ENCODE measurements at places on chromosomes 12 and 14.

DNA sequence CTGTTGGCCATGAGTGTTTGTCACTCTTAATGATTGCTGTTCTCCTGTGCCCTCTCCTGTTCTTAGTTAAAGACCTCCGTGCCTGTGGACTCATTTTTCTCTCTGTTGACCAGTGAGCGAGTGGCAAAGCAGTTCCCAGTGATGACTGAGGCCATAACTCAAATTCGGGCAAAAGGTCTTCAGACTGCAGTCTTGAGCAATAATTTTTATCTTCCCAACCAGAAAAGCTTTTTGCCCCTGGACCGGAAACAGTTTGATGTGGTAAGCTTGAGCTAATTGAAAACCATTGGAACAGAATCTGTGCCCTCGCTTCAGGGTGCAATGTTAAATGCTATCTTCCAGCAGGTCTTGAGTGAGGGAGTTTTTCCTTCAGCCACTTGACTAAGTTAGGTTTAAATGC is 19.8 kb downstream of the ACAD10 start:
- no peak for DNase-seq

GRCh38 chr14:56202256-56202655 is 84.0 kb downstream of the PELI2 start:
- no peak for DNase-seq

GRCh38 chr12:76303365-76303764 is 44.9 kb downstream of the BBS10 start:
- no peak for DNase-seq

GRCh38 chr12:51714666-51715065 is 123.6 kb downstream of the SCN8A start:
- DNase-seq, result no peak

GRCh38 chr14:43165651-43166050 is 1341.4 kb downstream of the FSCB start:
- DNase-seq, result no peak

GRCh38 chr14:101072070-101072469 is 168.5 kb upstream of the RTL1 start:
- no peak for DNase-seq

GRCh38 chr12:202081-202731 is 11.8 kb downstream of the SLC6A12 start:
- no peak for DNase-seq

DNA sequence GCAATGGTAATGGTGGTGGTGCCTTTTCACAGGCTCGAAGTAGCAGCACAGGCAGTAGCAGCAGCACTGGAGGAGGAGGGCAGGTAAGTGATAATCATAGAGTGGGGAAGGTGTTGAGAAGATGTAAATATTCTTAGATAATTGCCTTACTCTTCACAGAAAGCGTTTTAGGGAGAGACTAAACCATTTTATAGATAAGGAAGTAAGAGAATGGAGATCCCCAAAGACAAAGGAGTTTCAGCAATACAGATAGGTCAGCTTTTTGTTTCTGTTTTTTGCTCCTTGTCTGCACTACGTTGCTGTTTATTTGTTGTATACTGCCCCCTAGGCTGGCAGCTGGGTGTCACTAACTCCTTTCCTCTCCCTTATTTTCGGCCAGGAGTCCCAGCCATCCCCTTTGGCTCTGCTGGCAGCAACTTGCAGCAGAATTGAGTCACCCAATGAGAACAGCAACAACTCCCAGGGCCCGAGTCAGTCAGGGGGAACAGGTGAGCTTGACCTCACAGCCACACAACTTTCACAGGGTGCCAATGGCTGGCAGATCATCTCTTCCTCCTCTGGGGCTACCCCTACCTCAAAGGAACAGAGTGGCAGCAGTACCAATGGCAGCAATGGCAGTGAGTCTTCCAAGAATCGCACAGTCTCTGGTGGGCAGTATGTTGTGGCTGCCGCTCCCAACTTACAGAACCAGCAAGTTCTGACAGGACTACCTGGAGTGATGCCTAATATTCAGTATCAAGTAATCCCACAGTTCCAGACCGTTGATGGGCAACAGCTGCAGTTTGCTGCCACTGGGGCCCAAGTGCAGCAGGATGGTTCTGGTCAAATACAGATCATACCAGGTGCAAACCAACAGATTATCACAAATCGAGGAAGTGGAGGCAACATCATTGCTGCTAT is 2.0 kb downstream of the SP1 start:
- DNase-seq, result no peak

GRCh38 chr12:117350140-117350539 is 11.3 kb downstream of the NOS1 start:
- no peak for DNase-seq

GRCh38 chr12:115553622-115554021 is 723.9 kb downstream of the MED13L start:
- DNase-seq, result no peak

DNA sequence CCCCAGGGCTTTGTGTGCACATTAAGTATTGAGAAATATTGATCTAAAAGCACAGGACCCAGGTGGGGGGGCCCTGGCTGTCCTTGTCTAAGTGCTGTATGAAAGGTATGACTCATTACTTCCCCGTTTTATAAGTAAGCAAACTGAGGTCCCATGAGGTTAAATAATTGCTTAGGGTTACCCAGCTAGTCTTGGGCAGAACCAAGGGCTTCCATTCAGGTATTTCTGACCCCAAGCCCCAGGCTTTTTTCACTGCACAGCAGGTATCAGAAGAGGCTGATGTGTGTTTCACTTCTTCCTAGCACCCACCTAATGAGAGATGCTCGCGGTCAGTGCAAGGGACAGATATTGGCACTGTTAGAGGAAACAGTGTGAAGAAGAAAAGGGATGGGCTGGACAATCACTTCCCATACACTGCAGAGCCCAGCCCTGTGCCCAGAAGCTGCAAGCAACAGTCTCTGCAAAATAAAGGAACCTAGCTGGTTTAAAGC is 4.7 kb upstream of the TC2N start:
- no peak for DNase-seq

- no peak for DNase-seq
Observed at GRCh38 chr12:32891526-32891925, 5.1 kb downstream of the PKP2 start.

DNA sequence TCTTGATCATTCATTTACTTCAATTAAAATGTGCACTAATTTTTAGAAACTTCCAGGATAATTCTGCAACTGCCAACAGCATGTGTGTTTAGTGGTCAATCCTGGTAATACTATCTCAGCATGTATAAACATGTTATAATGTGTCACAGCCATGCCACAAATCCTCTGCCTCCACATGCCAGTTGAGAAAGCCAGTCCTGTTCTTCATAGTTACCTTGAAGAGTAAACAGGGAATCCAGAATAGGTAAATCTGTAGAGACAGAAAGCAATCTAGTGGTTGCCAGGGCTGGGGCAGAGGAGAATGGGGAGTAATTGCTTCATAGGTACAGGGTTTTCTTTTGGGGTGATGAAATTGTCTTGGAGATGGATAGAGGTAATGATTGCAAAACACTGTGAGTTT is 85.9 kb downstream of the ARMH4 start:
- DNase-seq, result no peak

DNA sequence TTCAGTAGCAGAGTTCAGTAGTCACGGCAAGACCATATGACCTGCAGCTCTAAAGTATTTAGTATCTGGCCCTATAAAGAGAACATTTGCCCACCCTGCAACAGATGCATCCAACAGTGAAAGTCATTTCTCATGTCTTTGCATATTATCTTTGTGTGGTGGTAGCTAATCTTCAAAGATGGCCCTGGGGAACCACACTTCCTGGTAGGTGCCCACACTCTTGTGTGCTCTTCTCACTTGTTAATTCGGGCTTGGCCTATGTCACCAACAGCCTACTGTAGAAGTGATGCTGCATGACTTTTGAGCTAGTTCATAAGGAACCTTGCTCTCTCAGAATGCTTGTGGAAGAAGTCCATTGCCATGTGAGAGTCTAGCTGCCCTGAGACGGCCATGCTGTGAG is 85.6 kb downstream of the MAP1LC3B2 start:
- DNase-seq, result no peak

- no peak for DNase-seq
Observed at GRCh38 chr14:100575266-100575995, 11.8 kb downstream of the BEGAIN start.

- no peak for DNase-seq
Observed at GRCh38 chr12:123519141-123520001, 14.1 kb downstream of the RILPL1 start.

DNA sequence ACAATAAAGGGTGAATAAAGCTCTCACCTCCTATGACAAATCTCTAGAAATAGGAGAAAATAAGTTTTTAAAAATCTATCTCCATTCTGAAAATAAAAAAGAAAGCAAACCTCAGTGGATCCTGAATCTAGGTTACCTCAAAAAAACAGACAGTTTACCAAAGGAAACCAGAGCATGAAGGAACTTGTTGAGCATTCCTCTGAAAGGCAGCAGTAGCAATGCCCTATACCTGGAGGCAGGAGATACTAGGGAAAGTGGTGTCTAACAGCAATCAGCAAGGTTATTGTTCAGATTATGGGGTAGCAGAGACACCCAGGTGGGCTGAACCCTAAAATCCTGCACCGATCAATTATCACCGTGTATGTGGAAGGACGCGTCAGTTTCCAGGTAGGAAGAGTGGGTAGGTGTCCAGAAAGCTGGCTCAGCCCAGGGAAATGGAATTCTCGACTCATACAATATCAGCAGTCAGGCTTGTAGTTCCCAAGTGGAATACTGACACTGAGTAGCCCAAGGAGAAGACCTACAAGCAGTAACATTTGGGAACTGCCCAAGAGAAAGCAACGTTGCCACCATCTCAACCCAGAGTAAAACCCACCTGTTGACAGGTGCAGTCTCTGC is 128.3 kb downstream of the ST8SIA1 start:
- DNase-seq, result no peak

- DNase-seq, result no peak
Observed at GRCh38 chr14:31659278-31659677, 98.1 kb downstream of the NUBPL start.

DNA sequence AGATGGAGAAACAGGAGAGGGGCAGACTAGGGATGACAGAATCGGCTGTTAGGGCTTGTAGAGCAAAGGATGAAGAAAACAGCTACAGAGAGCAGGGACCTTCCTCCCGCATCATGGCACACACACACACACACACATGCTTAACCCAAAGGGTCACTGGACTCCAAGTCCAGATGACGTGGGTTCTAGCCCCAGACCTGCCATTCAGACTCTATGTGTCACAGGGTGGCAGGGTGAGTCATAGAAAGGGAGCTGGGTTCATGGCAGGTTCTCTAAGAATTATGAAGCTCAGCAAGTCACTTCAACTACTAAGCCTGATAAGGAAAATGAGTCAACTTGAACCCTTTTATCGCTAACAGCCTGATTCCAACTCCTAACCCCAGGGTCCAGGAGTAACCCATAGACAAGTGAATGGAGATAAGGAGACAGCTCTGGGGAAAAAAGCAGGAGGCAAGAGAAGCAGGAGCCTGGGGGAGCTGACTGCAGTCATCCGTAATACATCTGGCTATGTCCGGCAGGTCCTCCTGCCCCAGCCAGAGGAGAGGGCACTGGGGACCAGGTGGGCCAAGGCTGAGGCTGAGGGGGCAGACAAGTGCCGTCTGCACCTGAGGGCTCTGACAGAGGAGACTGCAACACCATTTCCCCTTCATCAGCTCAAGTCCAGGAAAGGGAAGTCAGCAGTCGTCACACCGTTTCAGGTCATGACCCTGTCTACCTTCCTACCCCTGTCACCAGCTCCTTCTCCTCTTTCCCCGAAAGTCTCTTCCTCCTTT is 3.6 kb upstream of the TNFRSF1A start:
- DNase-seq, result no peak

GRCh38 chr12:57090924-57091637 is 2.2 kb downstream of the NAB2 start:
- no peak for DNase-seq

GRCh38 chr12:26870491-26871419 is 37.8 kb upstream of the ITPR2 start:
- DNase-seq, result peak; percentile 33

GRCh38 chr12:10725003-10725402 is 1.9 kb upstream of the YBX3 start:
- DNase-seq, result no peak

DNA sequence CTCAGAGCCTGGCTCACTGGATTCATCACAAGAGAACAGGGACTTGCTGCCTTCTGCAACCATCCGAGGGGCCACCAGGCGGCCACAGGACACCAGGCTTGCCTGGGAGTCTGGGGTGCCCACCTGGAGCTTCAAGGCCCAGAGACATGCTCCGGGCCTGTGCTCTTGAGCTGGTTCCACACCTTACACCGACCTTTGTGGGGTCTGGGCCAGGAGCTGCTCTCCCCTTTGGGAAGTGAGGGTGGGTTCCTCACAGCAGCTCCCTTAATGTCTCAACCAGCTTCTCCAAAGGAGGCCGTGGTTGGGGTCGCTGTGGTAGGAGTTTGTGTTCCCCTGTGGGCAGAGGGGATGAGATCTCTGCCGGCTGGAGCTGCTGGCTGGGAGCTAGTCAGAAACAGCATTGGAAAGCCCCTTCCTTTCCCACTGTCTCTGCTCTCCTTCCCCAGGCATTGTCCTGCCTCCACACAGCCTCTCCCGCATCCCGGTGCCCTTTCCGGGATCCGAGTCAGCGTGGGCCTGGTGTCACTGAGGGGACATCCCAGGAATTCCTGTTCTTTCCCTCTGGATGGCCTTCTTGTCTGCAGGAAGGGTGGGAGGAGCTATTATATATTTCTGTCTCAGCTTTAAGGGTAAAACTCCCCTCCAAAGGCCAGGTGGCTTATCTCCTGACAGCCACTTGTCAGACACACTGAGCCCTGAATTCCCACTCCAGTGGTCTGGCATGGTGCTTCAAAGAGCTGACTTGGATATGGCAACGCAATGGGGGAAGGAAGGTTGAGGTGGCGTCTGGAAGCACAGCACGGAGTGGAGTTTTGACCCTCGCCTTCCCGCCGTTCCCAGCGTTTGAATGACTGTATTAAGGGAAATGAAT is 5.1 kb upstream of the PAPLN start:
- peak; percentile 44 for DNase-seq

- no peak for DNase-seq
Observed at GRCh38 chr14:68796418-68797101, 3.7 kb upstream of the ZFP36L1 start.

GRCh38 chr12:97559267-97559666 is 96.7 kb downstream of the RMST start:
- DNase-seq, result no peak

DNA sequence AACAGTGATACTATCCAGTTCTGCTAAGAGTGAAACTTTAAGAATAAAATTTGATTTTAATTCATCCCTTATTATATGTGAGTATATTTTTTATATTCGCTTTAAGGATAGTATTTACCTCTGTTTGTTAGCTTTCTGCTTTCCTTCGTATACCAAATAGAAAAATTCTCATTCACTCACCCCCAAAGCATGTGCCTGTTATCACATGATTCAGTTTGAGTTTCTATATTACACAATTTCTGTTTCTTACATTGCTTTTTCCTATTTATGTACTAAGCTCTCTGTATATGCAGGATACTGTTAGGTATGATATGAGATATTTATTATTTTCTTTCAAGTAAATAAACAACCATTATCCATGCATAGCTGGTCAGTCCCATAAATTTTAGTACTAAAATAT is 275.2 kb downstream of the FBXL14 start:
- DNase-seq, result no peak

- no peak for DNase-seq
Observed at GRCh38 chr12:89797436-89797835, 88.8 kb upstream of the ATP2B1 start.

- DNase-seq, result no peak
Observed at GRCh38 chr12:80317307-80317706, 126.7 kb upstream of the PTPRQ start.

All from right kidney (tissue), 9 donors.